ENCODE measurements at places on chromosomes 5 and 9. TPM values are rescaled to one million over a fixed set of nuclear protein-coding genes. Genes with fewer than 3 reads are reported as not detected.
A peak's percentile ranks its signal among the peaks of the same experiment; 100 is the strongest.

DNA sequence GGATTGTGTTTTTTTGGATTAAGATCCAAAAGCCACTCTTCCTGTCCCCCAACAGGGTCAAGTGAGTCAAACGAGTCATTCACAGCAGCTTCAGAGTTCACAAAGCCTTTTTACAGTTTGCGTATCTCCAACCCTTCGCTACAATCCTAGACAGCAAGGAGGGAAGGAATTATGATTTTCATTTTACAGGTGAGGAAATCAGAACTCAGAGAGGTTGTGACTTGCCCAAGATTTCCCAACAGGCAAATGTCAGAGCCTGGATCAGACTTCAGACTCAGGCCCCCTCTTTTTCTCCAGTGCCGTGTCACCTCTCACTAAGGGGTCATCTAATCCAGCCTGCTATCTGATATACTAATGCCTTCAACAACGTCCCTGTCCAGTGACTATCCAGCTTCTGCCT is 72.1 kb upstream of the XPA start:
- no peaks in the 10 kb centered on the region for H3K27me3 ChIP-seq
- H3K4me3 ChIP-seq: no peak overlapping the region
- no peak overlapping the region for H3K27ac ChIP-seq
- no peaks in the 10 kb centered on the region for H3K36me3 ChIP-seq
- H3K4me1 ChIP-seq: no peaks in the 10 kb centered on the region

GRCh38 chr5:45568813-45569212 is 127.4 kb downstream of the HCN1 start:
- H3K27me3 ChIP-seq: no peaks in the 10 kb centered on the region
- no peaks in the 10 kb centered on the region for H3K4me1 ChIP-seq
- no peaks in the 10 kb centered on the region for H3K36me3 ChIP-seq
- no peak overlapping the region for H3K27ac ChIP-seq
- no peak for DNase-seq
- H3K4me3 ChIP-seq: no peak overlapping the region

Gene SHC3
- polyA plus RNA-seq: 0.95 TPM

GRCh38 chr5:129499208-129499852 is 39.2 kb downstream of the ADAMTS19 start:
- no peak overlapping the region for H3K27ac ChIP-seq
- no peaks in the 10 kb centered on the region for H3K27me3 ChIP-seq
- no peaks in the 10 kb centered on the region for H3K36me3 ChIP-seq

DNA sequence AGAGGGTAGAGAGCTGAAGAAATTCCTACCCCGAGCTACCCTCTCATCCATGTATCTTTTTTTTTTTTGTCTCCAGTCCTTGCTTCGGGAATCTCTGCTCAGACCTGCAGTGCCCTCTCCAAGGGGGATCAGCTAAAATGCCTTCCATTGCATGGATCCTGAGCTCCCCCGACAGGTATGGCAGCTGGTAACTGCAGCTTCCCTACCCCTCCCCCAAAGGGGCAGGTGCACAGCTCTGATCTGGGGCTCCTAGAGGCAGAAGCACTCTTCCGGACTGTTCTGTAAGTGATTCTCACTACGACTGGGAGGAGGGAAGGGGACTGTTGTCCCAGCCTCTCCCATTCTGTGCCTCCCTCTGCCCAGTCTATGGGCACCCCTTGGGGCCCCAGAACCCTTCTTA is 169.6 kb downstream of the MELK start:
- no peak overlapping the region for H3K4me3 ChIP-seq
- no peaks in the 10 kb centered on the region for H3K36me3 ChIP-seq
- H3K27ac ChIP-seq: no peak overlapping the region

DNA sequence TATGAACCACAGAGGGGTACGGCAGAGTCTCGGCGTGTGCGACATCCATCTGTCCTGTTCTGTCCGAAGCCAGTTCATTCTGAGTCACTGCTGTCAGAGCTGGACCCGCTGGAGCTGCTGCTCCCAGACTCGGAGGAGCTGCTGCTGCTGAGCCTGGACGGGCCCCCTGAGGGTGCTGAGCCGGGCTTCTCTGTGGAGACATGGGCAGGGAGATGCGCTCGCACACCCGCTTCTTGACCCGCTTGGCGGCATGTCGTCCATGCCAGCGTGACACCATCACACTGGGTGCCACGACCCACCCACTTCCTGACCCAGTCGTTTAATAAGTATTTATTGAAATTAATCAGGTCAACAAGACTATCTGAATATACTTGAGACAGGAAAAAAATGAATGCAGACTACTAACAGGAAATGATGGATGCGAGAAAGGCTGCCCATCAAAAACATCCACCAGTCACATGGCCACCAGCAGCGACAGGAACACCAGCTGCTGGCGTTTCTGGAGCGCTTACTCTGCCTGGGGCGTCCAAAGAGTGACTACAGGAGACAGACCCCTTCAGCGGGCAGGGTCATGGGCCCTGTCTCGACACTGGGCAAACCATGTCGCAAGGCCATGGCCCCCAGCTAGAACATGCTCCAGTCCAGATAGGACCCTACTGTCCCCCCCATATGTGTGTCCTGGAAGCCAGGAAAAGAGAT is 8.4 kb downstream of the BRD3OS start:
- no peak overlapping the region for H3K4me3 ChIP-seq
- peaks cover 3% of the 10 kb centered on the region for H3K36me3 ChIP-seq
- H3K27ac ChIP-seq: no peak overlapping the region
- H3K4me1 ChIP-seq: no peaks in the 10 kb centered on the region
- no peak for DNase-seq
- H3K27me3 ChIP-seq: no peaks in the 10 kb centered on the region

GRCh38 chr5:131532031-131532640 is 102.9 kb downstream of the RAPGEF6 start:
- no peak for DNase-seq
- no peaks in the 10 kb centered on the region for H3K36me3 ChIP-seq
- no peak overlapping the region for H3K27ac ChIP-seq
- no peaks in the 10 kb centered on the region for H3K27me3 ChIP-seq
- peak overlapping the region; percentile 4 for H3K4me3 ChIP-seq
- no peaks in the 10 kb centered on the region for H3K4me1 ChIP-seq

GRCh38 chr5:106489004-106489403 is 1181.7 kb downstream of the EFNA5 start:
- H3K4me1 ChIP-seq: no peaks in the 10 kb centered on the region
- no peaks in the 10 kb centered on the region for H3K36me3 ChIP-seq
- H3K4me3 ChIP-seq: no peak overlapping the region
- DNase-seq: no peak
- no peak overlapping the region for H3K27ac ChIP-seq

DNA sequence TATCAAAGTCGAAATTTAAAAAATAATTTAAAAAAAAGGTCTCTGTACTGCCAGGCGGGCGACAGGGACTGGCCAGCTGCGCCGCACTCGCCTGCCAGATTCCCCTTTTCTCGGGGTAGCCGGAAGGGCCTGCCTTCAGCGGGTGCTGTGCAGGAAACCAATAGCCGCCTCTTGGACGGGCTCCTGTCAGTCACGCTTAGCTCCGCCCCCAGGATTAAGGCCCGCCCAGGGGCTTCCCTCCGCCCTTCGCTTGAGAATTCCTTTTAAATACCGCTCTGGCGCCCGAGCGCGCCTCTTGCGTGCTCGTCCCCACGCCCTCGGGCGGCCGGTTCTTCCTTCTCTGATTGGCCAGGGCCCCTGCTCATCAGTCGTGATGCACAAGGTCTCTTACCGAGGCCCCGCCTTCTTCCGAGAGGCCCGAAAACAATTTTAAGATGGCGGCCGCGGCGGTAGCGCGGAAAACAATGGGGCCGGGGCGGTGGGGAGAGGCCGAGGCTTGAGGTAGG is at the start of gene MAML1:
MAML1 (plus strand) TSS at position 411 of the 506 bp plus-strand sequence. CDS start 291 bp downstream, outside the sequence.
- peaks cover 6% of the 10 kb centered on the region for H3K36me3 ChIP-seq
- DNase-seq: peak; percentile 100
- H3K4me3 ChIP-seq: peak within 1 kb of the TSS; percentile 82
- peak within 1 kb of the TSS; percentile 89 for H3K27ac ChIP-seq
- no peaks in the 10 kb centered on the region for H3K27me3 ChIP-seq

DNA sequence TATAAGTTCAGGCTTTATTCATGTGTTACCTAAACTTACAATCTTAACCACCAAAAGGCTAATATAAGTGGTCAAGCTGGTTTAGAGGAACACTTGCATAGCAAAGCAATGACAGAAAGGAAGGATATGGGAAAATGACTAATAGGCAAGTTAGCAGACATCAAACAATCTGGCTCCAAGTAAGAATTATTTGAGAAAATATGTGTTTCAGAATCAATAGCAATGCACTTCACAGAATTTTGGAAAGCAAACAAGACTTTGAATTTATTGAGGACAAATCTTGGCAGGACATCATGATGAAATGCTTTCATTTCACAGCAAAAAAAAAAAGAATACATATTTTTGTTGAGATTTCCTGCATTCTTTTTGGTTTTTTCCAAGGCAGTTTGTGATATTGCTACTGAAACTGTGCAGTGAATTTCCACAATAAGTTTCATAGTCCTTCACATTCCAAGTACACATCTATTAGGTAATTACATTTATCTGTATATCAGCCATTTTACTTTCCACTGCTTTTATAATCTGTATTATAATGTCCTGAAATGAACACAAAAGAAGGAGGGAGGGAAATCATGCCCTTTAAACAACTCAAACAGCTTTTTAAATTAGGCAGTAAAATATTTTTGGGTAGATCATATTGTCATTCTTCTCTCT is 417.9 kb downstream of the NR2F1-AS1 start:
- DNase-seq: peak; percentile 29
- no peaks in the 10 kb centered on the region for H3K27me3 ChIP-seq
- H3K4me3 ChIP-seq: no peak overlapping the region
- H3K36me3 ChIP-seq: no peaks in the 10 kb centered on the region

DNA sequence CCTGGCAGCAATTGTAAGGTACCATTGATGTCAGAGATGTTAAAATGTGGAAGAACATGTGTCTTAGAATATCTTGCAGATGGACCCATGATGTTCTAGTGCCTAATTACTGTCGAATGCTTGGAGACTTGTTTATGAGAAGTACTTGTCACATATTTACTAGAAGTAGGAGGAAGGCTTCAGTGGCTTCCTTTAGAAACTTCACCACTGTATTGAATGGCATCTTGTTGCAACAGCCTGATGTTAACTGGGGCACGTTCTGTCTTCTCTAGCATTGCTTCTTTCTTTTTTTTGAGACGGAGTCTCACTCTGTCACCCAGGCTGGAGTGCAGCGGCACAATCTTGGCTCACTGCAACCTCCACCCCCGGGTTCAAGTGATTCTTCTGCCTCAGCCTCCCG is 16.5 kb downstream of the UGCG start:
- no peak overlapping the region for H3K27ac ChIP-seq
- no peak overlapping the region for H3K4me3 ChIP-seq
- H3K36me3 ChIP-seq: no peaks in the 10 kb centered on the region
- DNase-seq: no peak
- H3K4me1 ChIP-seq: no peaks in the 10 kb centered on the region

DNA sequence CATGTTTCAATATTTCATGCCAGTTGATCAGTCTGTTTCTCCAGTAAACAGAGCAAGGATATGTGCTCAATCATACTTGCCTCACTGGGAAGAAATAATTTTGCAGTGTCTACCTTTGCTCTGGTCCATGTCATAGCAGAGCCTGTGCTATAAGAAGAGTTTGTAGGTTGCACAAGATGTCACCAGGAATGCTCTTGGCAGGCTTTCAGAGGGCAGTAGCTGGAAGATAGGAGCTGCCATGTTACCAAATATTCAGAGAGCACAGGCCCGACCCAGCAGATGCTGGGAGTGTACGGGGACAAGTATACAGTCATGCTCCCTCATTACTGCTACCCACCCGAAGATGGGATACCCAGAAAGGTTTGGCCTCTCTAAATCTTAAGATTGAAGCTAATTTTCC is 102.7 kb downstream of the UGCG start:
- no peaks in the 10 kb centered on the region for H3K36me3 ChIP-seq
- H3K4me1 ChIP-seq: peaks cover 2% of the 10 kb centered on the region
- no peak for DNase-seq
- H3K27ac ChIP-seq: no peak overlapping the region
- no peaks in the 10 kb centered on the region for H3K27me3 ChIP-seq
- no peak overlapping the region for H3K4me3 ChIP-seq

DNA sequence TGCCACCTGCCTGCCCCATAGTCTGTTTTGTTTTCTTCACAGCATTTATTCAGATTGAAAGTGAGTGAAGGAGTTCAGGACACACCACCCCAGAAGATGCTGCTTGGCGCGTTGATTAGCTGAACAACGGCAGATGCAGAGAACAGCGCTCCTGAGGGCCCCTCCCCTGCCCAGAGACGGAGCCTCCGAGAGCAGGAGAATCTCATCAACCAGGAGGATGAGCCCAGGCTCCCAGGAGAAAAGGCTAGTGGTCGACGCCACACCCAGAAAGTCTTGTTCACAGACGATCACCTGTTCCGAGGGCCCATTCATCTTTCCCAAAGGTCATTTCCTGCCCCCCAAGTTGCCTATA is 180.4 kb upstream of the PPP1R26 start:
- H3K4me3 ChIP-seq: no peak overlapping the region
- DNase-seq: peak; percentile 5
- H3K27me3 ChIP-seq: no peaks in the 10 kb centered on the region
- H3K27ac ChIP-seq: no peak overlapping the region
- H3K36me3 ChIP-seq: no peaks in the 10 kb centered on the region

GRCh38 chr9:6897898-6898302 is 140.1 kb downstream of the KDM4C start:
- no peak overlapping the region for H3K27ac ChIP-seq
- no peak overlapping the region for H3K4me3 ChIP-seq
- H3K27me3 ChIP-seq: no peaks in the 10 kb centered on the region
- H3K36me3 ChIP-seq: no peaks in the 10 kb centered on the region
- DNase-seq: no peak

DNA sequence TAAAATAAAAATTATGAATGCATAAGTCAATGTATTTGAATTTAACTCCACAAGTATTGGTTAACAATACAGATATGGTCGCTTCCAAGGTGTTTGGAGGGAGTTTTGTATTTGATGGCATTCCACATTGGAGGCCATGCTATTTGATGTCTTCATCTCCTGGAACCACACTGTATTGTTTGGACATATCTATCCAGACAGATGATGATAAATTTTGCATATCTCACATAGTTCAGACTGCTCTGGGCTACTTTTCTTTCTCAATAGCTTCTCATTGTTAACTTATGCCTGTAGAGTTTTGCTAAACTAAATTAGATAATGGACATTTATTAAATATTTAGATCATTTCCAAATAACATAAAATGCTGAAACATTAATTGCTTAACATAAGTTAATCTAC is 58.0 kb downstream of the CDKN2A start:
- H3K27me3 ChIP-seq: no peaks in the 10 kb centered on the region
- no peak for DNase-seq
- no peaks in the 10 kb centered on the region for H3K36me3 ChIP-seq
- H3K4me1 ChIP-seq: no peaks in the 10 kb centered on the region
